A549 (cell line): ENCODE measurements at places on chromosomes 2 and 18. TPM values are rescaled to one million over a fixed set of nuclear protein-coding genes. Genes with fewer than 3 reads are reported as not detected.

GRCh38 chr18:49011291-49011746, 60.6 kb upstream of the SMAD7 start:
- no peak for DNase-seq

GRCh38 chr2:129800686-129801085, 178.8 kb upstream of the RAB6C start:
- DNase-seq = no peak

DNA sequence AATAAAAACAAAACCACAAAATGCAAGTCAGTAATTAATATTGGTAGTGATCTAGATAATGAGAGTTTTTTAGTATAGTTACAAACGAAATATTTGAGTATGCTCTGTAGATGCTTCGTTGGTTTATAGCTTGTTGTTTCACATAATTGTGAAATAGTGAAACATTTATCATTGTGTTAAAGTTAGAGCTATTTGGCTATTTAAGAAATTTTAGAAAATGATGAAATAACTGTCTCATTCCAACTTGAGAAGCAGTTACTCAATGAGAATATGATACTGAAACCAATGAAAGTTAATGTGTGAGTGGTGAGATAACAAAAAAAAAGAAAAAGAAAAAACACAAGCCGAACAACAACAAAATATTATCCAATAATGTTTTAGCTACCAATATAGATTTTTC, 475.6 kb upstream of the ZEB2 start:
- no peak for DNase-seq

DNA sequence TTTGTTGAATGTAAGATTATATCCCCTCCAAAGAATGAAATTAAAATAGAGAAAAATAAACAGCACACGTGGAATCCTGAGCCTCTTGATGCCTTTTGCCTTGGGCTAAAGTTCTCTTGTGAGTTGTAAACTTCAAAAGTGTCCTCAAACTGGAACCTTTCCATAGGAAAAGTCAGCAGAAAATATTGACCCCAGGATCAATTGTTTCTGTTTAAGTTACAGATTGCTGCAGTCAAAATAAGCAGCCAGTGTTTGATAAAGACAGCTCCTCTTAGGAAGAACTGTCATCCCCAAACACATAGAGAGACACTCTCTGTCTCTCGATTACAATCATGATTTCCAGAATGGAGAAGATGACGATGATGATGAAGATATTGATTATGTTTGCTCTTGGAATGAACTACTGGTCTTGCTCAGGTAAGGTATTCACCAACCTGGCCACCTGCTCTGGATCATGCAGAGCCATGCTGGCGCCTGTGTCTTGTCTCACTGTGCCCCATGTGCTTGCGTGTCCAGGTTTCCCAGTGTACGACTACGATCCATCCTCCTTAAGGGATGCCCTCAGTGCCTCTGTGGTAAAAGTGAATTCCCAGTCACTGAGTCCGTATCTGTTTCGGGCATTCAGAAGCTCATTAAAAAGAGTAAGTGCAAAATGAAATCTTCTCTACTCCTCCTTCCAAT, at the start of gene SPP2:
TSS of gene SPP2 (plus strand) at position 248 of the 681 bp plus-strand sequence. CDS start at position 333, 85 bp downstream.
- no peak for DNase-seq

- DNase-seq = peak; percentile 32
Observed at GRCh38 chr2:232389327-232389726, 10.8 kb downstream of the ALPP start.

DNA sequence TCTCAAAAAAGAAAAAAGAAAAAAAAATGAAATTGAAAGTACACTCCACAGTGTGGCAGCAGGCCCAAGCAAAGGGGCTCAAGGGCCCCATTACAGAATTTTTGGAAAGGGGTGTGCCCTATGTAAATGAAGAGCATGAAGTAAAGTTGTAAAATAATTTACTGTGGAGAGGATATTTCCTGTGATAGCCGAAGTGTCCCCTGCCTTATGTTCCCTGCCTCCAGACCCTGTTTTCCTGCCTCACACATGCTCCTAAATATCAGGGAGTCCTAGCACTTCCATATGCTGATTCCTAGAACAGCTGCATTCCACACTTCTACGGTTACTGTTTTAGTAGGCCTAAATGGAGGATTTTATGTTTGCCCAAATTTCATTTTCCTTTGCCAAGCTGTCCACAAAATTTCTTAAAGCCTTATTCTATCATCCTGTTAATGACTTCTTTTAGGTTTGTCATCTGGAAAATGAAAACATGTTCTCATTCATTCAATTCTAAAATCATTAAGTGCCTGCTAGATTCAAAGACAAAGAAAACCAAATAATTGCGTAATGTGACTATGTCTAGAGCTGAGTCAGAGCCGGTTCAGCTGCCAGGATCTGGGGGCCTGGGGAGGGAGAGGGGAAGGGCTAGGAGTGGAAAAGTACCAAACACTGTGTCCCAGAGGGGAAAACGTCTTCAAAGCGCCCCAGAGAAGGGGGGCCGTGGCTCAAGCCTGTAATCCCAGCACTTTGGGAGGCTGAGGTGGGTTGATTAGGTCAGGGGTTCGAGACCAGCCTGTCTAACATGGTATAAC, 25.9 kb upstream of the IMPA2 start:
- no peak for DNase-seq

GRCh38 chr2:63698786-63699548, 110.2 kb downstream of the MDH1 start:
- DNase-seq = peak; percentile 93

- no peak for DNase-seq
Observed at GRCh38 chr2:173868406-173868805, 96.8 kb downstream of the SP3 start.

- no peak for DNase-seq
Observed at GRCh38 chr2:73588177-73588576, 54.0 kb downstream of the NAT8 start.

GRCh38 chr2:195820373-195820772, 163.3 kb downstream of the SLC39A10 start:
- no peak for DNase-seq

GRCh38 chr18:76791106-76791505, 31.3 kb upstream of the ZNF236 start:
- DNase-seq = no peak

DNA sequence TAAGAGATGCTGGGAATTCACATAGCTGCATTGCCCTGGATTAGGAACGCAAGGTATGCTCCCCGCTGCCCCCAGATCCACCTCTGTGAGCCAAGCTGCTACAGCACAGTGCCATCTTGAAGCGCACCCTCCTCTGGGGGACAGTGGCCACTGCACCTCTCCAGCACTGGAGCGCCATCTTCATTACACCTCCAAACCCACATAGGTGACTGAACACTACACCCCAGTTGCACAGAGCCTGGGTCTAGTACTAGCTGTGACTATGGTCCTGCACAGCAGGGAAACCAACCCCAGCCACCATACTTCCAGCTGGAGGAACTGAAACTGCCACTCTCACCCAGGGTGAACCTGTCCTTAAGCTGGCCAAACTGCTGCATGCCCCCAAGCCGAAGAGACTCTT, 84.6 kb downstream of the TMEM237 start:
- no peak for DNase-seq

- no peak for DNase-seq
Observed at GRCh38 chr2:54494087-54494486, 38.0 kb downstream of the SPTBN1 start.

DNA sequence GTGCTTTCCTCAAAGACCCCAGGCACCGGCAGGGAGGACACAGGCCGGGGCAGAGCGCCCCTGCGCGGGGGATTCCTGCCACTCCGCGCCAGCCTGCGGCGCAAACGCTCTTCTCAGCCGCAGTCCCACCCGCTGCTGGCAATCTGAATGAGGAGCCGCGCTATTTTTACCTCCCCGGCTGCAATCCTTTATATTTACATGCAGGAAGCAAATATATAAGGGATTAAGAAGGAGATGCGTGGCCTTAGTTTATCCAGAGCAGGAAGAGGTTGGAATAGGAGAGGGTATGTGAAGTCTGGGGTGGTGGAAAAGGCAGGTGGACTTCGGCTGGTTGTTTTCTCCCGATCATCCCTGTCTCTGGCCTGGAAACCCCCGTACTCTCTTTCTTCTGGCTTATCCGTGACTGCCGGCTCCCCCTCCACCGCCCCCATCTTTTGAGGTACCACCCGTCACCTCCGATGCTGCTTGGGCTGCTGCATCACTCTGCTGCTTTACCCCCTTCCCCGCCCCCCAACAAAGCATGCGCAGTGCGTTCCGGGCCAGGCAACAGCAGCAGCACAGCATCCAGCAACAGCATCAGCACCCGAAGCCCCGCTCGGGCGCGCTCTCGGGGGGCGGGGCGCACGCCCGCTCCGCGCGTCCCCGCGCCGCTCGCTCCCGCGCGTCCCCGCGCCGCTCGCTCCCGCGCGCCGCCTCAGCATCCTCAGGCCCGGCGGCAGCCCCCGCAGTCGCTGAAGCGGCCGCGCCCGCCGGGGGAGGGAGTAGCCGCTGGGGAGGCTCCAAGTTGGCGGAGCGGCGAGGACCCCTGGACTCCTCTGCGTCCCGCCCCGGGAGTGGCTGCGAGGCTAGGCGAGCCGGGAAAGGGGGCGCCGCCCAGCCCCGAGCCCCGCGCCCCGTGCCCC, at the start of gene ADAM23:
TSS of gene ADAM23 (plus strand) at position 700 of the 902 bp plus-strand sequence. CDS start 335 bp downstream, outside the sequence.
- peak; percentile 54 for DNase-seq

DNA sequence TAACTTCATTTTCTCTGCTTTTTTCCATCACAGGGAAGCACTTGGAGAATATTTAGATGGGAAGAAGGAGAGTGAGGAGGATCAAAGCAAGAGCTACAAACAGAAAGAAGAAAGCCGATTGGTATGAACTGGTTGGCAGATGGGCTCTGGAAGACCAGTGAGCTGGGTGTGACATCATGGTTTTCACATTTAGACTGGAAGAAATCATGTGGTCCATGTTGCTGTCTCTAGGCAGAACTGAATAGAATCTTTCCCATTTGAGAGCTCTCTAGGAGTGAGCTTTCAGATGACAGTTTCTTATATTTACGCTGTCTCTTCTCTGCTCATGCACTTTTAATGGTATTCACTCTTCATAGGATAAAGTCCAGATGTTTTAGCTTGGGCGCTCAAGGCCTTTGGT, 12.6 kb downstream of the DRC1 start:
- no peak for DNase-seq

- DNase-seq = no peak
Observed at GRCh38 chr2:175183674-175184073, 2.2 kb upstream of the ATP5MC3 start.

DNA sequence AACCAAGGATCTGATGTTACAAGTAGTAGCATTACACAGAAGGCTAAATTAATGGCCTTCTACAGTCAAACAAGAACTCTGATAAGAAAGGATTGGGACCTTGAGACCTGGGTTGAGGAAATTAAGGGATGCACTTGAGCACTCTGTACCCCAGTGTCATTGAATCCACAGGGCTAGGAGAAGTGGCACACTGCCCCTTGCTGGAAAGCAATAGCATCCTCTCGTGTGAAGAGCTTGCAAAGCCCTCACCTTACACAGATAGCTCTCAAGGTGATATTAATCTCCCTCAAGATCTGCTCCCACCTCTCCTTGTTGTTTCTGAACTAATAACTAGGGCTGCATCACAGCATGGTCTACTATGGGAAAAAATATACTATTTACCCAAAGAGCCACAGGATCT, 26.5 kb upstream of the CHST9 start:
- no peak for DNase-seq

DNA sequence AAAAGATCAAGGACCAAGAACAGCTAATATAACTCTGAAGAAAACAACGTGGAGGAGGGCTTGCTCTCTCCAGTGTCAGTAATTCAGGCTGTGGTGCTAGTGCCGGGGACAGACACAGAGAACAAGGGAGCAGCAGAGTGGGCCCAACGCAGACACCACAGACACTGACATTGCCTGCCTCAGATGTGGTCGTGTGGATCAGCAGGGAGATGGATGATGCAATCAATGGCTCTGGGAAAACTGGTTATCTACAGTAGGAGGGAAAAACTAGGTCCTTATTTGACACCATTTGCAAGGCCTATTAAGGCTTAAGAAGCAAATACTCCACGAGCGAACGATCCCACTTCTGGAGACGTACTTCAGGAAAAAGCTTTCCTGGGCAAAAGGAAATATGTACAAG, 36.1 kb downstream of the HDLBP start:
- DNase-seq = no peak

- peak; percentile 80 for DNase-seq
Observed at GRCh38 chr2:46098621-46099062, 198.6 kb upstream of the EPAS1 start.

DNA sequence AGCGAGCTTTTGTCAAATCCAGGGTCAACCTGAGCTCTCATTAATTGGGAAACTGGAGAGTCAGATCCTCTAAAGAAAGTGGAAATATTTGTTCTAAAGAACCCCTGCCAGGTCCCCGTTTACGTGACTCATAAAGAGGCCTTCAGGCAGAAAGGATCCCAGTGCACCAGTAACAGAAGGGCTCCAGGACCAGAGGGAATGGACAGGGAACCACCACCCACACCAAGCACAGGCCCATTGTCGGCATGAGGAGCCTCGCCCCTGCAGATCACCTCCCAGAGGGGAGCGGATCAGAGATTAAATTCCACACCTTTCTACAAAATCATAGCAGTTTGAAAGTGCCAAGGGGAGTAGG, 16.4 kb upstream of the C1QL2 start:
- no peak for DNase-seq

DNA sequence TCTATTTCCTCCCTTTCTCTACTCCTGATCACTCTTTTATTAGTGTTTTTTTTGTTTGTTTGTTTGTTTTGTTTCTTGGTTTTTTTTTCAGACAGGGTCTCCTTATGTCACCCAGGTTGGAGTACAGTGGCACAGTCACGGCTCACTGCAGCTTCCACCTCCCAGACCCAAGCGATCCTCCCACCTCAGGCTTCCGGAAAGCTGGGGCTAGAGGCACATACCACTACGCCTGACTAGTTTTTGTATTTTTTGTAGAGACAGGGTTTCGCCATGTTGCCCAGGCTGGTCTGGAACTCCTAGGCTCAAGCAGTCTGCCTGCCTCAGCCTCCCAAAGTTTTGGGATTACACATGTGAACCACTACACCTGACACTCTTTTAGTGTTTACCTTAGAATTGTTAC, 122.3 kb downstream of the ATL2 start:
- no peak for DNase-seq

GRCh38 chr18:44130376-44130942, 550.2 kb upstream of the SETBP1 start:
- DNase-seq = peak; percentile 3

- DNase-seq = no peak
Observed at GRCh38 chr2:138334323-138334722, 167.2 kb upstream of the SPOPL start.

- no peak for DNase-seq
Observed at GRCh38 chr18:10006311-10006893, 92.6 kb downstream of the VAPA start.

DNA sequence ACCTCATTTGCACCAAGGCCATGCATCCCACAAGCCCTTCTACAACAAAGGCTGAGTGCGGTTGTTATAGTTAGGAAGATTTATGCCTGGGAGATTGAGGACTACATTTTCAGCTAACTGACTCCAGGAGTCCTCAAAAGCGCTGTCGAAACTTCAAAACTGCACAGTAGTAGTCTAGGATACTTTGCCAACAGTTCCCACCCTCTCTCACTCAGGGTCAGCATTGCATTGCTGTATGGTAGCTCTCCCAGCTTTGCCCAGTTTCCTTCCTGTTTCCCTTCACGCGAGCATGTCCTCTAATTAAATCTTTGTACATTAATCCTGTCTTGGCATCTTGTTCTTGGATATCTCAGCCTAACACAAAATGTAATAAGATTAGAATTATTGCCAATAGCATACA, 420.6 kb upstream of the UBE2E3 start:
- no peak for DNase-seq

GRCh38 chr18:47772374-47773248, 157.8 kb downstream of the SMAD2 start:
- DNase-seq = peak; percentile 39

Gene LOXL3
- 0.27 to 0.53 TPM (median 0.31 TPM) in 3 replicates for polyA plus RNA-seq

Gene RGPD3
- 0.08 to 0.13 TPM (median 0.12 TPM) in 3 replicates for polyA plus RNA-seq

Gene ARHGEF33
- polyA plus RNA-seq = 0.08 to 0.22 TPM (median 0.14 TPM) in 3 replicates

Gene BOD1L2
- not detected in 3 replicates for polyA plus RNA-seq

Gene G6PC2
- not detected in 3 replicates for polyA plus RNA-seq

Gene TGFA
- polyA plus RNA-seq = 5.2 to 7.1 TPM (median 5.3 TPM) in 3 replicates

Gene SLC9A4
- not detected in 3 replicates for polyA plus RNA-seq
